ENCODE measurements at places on chromosomes 12 and 14.

DNA sequence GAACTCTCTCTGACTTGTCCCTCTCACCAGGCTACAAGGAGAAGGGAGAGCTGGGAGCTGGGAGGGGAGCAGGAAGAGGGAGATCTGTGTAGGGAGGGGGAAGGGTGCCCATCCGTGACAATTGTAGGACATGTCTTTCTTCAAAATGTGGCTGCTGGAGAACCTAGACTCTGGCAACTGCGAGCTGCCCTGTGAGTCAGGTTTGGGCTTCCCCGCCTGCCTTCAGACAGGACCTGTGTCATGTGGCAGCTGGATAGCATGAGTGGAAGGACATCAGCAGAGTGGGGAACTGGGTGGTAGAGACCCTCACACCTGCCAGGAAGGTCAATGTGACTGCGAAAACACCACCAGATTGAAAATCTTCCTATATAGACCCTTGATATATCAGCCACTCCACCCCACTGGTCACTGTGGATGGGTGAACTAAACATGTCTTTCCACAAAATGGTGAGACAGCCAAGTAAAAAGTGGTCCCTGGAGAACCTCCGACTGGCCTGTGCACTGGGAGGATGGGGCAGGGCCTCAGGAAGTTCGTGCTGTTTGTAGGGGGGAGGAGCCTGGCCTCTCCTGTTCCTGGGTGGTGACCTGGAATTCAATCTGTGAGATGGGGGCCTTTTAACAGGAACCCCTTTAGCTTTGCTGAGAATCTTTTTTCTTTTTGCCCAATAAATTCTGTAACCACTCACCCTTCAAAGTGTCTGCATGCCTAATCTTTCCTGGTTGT lies 62.2 kb upstream of the CAPRIN2 start:
- no peak for DNase-seq

- no peak for DNase-seq
Measured at GRCh38 chr12:115267891-115268290, 583.9 kb upstream of the TBX3 start.

- no peak for DNase-seq
Measured at GRCh38 chr12:69355363-69356028, 4.0 kb upstream of the YEATS4 start.

DNA sequence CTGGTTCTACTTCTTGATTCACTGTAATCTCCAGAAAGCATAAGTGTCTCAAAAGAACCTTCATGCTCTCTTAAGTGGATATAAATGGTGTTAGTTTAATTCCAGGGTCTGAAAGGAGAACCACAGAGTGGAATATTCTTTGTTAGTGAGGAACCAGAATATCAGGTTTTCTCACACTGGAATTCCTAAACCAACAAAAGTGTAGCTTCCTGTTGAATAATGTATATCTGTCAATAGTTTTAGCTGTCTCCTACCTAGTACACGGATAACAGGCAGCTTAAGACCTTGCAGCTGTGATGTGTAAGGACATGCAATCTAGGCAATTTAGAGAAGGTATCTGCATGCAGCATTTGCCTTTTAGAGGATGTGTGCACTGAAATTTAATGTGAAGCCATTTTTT lies 24.0 kb downstream of the LRIG3 start:
- DNase-seq = no peak

- no peak for DNase-seq
Measured at GRCh38 chr12:124457287-124458219, 109.9 kb downstream of the NCOR2 start.

GRCh38 chr12:113700943-113701342 lies 229.3 kb upstream of the LHX5 start:
- no peak for DNase-seq

- DNase-seq = no peak
Measured at GRCh38 chr14:94180655-94181271, 6.6 kb downstream of the PPP4R4 start.

DNA sequence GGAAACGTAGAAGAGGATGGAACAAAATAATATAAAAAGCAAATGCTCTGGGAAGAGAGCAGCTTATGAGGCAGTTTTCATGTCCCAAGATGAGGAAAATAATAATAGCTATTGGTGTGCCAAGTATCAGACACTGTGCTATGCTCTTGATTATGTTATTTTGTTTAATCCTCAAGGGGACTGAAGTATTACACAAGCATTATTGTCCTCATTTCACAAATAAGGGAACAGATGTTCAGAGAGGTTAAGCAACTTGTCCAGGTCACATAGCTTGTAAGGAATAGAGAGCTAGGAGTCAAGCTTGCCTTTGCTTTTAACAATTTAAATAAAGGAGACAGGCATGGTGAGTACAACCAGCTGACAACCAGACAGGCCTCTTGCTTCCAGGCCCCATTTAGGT lies 26.9 kb upstream of the LTBP2 start:
- DNase-seq = no peak

GRCh38 chr14:50542941-50543418 lies 10.6 kb upstream of the MAP4K5 start:
- DNase-seq = peak; percentile 6

DNA sequence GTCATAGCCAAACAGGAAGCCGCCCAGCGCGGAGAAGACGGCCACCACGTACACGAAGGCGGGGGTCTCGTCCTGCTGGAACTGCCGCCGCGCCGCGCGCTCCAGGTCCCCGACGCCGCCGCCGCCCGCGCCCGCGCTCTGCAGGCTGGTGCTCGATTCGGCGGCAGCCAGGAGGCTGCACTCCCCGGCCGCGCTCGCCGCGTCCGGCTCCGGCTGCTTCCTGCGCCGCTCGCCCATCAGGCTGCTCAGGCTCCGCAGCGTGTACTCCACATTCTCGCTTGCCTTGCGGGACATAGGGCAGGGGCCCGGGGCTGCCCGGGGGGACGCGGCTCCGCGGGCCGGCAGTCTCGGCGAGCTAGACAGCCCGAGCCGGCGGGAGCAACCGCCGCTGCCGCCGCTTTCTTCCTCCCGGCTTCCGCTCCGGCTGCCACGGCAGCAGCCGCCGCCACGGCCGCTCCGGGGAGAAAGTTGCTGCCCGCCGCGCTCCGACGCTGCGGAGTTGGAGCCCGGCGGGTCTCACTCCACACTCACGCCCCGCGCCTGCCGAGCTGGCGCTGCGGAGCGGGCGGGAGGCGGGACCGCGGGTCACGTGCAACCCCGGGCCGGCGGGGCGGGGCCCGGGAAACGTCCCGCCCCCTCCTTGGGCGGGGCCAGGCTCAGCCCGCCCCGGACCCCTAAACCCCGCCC lies at the start of gene SLC2A13:
TSS of gene SLC2A13 (minus strand) at position 567 of the 687 bp plus-strand sequence. CDS start at position 294, 273 bp downstream.
- peak; percentile 80 for DNase-seq

- peak; percentile 58 for DNase-seq
Measured at GRCh38 chr14:68234101-68234905, 414.7 kb downstream of the RAD51B start.

DNA sequence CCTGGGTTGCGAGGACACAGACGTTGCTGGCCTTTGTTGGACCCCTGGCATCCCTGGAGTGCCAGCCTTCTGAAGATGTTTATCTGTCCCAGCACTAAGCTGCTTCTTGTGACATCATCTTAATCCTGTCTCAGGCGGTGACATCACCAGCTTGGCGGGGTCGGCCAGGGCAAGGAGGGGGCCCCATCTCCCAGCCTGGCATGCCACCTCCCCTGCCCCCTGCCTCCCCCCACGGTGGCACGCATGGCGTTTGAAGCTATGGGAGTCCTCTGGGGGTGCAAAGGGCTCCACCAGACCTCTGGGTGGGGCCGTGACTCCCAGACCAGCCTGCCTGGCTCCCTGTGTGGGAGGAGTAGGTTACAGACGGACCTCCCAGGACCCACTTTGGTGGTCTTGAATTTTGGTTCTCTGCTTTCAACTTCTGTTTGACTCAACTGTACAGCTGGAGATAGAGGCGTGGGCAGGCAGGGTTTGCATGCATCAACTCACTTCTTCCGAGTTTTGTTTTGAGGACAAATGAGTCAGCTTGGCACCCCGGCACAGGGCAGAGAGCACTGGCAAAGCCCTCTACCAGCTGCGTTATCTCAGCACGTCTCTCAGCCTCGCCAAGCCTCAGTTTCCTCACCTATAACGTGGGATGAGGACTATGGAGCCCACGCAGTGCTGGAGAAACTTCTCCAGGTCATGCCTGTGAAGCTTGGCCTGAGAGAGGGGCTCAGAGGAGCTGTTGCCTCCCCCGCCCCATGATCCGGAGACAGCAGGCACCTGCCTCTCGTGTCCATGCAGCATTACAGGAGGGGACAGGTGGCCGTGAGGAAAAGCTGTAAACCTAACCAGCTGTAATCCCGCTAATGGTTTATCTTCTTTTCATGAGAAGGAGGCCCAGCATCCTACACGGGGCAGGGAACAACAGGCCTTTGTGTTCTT lies 38.8 kb upstream of the EML1 start:
- no peak for DNase-seq

DNA sequence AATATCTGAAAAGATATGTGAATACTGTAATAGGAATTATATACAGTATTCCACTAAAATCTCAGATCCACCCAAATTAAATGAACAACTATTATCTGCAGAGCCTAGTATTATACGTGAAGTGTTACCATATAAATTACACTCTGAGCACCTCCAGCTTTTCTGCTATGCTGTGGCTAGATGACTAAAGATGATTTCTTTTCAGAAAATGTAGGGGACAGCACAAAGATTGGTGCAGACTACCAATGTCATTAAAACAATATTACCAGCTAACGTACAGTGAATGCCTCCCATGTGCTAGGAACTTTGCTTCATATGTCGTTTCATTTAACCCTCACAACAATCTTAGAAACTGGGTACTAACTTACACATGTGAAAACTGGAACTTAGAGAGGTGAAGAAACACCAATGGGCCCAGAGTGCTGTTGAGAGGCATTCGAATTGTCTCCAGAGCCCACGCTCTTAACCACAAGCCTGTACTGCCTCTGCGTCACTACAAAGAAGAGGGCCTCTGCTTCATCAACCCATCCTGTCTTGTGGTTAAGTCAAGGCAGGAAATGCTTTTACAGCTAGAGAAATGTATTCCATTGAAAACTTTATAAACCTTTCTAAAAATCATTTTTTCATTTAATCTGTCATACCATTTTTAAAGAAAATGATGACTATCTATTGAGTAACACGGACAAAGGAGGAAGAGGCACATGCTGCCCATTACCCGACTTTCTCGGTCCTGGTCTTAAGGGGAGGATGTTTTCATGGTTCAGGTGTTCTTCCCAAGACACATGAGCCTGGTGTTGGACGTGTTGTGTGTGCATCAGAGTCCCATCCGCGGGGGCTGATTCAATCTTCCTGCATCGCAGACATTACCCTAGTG lies 1.3 kb downstream of the GPR65 start:
- DNase-seq = no peak

DNA sequence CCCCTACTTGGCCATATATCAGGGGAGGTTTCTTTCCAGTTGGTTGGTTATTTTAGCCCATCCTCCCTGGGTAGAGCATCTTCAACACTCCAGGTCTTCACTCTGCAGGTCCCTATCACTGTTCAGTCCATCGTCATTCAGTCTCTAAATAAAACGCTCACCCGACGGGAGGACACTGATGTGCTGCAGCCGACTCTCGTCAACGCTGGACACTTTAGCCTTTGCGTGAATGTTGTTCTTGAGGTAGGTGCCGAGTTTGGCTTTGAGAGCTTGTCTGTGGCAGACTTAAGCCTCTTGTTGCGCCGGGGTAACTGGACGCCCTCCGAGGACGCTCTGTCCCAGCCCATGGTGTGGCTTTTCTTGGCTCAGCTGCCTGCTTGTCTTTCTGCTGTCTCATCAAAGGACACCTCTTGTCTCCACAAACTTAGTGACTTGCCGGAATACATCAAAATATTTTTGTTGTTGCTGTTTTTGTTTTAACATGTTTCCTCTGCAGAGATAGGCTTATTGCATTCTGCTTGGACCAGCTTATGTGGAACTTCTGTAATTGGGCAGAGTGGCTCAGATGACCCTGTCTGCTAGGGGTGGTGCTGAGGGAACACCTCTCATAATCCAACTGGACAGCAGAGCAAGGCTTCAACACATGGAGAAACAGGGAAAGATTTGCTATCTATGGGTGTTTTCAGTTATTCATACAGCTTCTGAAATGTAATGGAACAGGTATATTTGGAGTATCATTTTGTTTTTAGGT lies 26.5 kb downstream of the TCTN1 start:
- DNase-seq = no peak

GRCh38 chr14:68341411-68342212 lies 451.3 kb downstream of the ZFP36L1 start:
- no peak for DNase-seq

DNA sequence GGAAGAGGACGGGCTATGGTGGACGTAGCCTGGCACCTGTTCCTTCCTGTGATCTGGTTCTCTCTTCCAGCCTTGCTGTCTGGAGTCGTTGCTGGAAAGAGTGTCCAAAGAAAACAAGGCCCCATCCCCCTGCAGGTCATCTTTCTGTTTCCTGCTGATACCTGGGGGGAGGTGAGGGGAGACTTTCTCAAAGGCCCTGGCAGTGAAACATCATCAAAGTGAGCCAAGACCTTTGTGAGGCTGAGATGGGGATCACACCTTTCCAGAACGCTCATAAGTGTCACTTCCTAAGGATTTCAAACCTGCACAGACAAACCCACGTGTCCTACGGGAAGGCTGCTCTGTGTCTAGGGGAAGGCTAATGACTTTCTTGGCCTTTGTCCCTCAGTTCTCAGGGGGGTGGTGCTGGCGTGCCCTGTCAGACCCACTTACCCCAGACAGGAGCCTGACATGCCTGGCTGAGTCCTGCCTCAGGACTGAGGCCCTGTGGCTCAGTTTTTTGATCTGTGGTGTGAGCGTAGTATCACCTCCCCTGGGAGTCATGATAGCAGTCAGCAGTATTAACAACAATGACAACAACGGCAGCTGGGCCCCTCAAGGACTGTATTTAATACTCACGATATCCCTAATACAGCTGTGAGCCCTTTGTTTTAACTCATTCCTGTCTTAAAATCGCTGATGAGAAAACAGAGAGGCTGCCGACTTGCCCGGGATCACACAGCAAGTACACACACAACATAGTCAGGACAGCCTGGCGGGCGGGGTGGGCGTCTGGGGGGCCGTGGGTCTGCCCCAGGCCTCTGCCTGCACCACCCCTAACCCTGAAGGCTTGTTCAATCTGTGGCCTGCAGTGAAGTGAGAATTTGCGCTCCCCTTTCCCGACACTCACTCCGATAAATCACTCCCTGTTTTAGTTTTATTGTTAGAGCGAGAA lies 235.2 kb downstream of the SLC41A2 start:
- DNase-seq = no peak

GRCh38 chr14:26233118-26233517 lies 364.7 kb downstream of the NOVA1 start:
- no peak for DNase-seq

- DNase-seq = no peak
Measured at GRCh38 chr12:92049403-92049802, 96.2 kb downstream of the BTG1 start.

GRCh38 chr14:100144996-100145646 lies 14.3 kb downstream of the DEGS2 start:
- no peak for DNase-seq

GRCh38 chr12:46370792-46371717 lies 1.5 kb downstream of the SLC38A2 start:
- peak; percentile 99 for DNase-seq

- DNase-seq = peak; percentile 21
Measured at GRCh38 chr12:54378796-54379397, 5.6 kb downstream of the ZNF385A start.

- no peak for DNase-seq
Measured at GRCh38 chr12:68794653-68795251, 13.2 kb upstream of the MDM2 start.

- no peak for DNase-seq
Measured at GRCh38 chr12:57025196-57025595, 8.9 kb upstream of the TAC3 start.
